Karpas-422 (cell line): ENCODE measurements at places on chromosomes 5 and 9. TPM values are rescaled to one million over a fixed set of nuclear protein-coding genes. Genes with fewer than 3 reads are reported as not detected.

FOXD4 gene
- 0.93 and 2.4 TPM in 2 replicates for total RNA-seq

DNA sequence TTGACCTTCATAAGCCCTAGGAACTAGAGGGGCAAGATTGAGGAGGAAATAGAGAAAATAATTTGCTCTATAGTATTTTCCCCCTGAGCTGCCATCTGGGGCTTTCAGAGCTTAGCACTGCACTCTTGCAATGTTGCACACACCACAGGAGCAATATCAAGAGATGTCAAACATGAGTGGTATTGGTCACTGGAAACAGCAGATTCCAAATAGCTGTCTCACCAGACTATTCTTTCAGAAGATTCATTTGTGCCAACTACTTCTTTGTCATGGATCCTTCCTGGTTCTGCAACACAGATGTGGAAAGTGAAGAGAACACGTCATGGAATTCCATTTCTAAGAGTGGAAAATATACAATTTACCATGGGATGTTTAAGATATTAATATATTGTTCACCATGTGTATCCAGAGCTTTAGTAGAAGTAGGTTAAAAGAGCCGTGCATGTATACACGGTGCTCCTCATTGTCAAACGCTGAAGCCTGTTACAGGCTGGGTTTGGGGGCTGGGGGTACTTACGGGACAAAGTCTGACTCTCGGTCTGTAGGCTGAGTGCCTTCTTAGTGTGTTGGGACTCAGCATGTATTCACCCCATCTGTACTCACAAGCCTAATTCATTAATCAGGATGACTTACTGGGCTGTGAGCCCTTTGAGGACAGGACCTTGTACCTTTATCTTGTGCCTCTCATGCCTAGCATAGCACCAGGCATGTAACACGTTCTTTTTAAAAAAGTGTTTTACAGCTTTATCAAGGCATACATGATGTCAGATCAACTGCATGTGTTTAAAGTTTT is 31.4 kb upstream of the GDNF start:
- peak; percentile 11 for DNase-seq

DNA sequence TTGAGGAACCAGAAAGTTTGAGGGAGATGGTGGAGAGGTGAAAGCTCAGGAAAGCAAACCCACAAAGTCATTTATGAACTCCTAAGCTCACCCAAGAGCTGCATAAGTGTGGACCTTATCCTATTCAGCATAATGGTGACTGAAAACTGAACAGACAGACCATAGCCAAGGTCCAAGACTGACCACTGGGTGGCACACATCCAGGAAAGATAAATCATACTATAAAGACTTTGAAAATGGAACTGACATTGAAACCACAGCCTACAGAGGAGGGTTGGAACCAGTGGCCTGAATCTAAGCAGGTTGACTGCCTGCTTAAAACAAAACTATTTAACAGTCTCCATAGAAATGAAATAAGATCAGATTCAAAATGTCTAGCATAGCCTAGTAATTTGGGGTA is 121.0 kb upstream of the RGS7BP start:
- DNase-seq = peak; percentile 62

- DNase-seq = no peak
These were observed 9.1 kb upstream of the ERMP1 start for GRCh38 chr9:5841771-5842573.

DNA sequence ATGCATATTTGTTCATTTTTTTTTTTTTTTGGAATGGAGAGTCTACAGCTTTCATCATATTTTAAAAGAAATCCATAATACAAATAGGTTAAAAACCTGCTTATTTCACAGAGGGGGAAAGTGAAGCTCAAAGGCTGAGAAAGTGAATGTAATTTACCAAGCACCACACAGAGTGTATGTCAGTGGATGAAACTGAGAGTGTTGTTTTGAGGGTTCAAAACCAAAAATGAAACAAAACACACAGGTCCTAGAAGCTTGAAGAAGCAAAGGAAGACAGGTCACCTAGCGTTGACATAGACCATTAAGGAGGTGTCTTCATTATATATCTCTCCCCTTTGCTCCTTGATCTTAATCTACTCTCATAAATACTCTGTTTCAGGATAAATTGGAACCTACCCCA is 7.5 kb downstream of the NMUR2 start:
- no peak for DNase-seq

DNA sequence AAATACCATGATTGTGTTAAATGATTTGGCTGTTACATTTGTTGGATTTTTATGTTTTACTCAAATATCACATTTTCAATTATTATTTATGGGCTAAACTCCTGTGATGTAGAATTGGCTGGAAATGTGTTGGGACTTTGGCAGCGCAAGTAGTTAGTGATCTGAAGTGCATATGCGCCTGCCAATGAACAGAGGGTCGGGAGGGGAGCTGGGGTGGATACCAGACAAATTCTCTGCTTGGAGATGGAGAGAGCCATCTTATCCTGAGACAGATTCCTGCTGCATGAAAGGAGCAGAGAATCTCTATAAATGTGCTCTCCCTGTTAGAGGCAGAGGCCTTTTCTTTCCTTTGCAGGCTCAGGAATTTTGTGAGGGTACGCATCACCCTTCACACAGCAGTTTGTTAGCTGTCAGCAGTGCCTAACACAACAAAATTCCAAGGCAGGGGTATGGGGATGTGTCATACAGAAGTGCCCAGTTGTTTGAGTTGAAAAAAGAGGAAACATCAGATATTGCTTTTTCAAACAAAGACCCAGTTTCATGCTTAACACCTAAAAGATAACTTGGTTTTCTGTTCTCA is 489.1 kb downstream of the CSNK1G3 start:
- DNase-seq = no peak

- DNase-seq = no peak
These were observed 7.0 kb downstream of the MAMDC4 start for GRCh38 chr9:136858844-136859757.

PCDHA6 gene
- total RNA-seq = not detected in 2 replicates

- DNase-seq = no peak
These were observed 19.5 kb downstream of the TLE1 start for GRCh38 chr9:81669866-81670265.

SET gene
- total RNA-seq = 378 and 638 TPM in 2 replicates

DNA sequence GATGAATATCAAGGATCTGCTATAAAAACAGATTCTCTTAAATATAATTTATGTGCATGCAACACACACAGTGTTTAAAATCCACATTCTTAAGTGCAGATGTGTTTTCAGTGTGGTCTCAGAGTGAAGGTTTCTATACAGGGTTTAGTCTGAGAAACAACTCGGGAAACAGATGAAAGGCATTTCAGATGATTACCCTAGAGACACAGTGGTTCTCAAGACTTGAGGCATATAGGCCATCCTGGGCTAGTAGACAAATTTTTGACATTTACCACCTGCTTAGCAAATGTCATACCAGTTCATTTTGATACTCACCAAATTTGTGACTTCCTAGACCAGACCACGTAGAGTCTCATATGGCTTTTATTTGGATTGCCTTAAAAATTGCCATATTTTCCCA is 216.5 kb downstream of the ARL15 start:
- no peak for DNase-seq

NUTM2G gene
- not detected in 2 replicates for total RNA-seq

- DNase-seq = peak; percentile 72
These were observed 47.1 kb upstream of the CTSL start for GRCh38 chr9:87678650-87679355.

DNA sequence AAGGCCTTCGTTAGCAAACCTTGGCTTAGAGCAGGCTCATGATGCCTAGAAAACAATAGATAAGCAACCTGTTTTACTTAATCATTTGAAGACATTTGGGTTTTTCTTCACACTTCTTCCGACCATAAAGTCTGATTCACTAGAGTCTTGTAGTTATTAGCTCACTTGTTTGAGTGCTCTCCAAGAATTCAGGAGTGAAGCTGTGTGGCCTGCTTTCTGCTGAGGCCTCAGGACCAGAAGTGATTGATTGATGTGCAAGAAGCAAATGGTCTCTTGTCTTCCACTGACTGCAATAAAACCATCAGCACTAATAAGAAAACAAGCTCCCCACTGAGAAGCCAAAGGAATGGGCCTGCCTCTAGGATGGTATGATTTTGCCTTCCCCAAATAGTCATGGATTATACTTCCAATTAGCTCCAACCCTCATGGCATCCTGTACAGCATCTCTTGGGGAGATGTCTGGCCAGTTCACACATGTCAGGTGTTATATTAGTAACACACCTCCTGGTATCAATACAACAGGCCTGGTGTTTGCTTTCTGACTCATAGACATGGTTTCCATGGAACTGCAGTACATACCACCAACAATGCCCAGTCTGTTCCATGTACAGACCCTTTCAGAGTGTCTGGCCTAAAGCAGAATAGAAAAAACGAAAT is 317.6 kb downstream of the CWC27 start:
- no peak for DNase-seq

DAPK1 gene
- not detected in 2 replicates for total RNA-seq

DNA sequence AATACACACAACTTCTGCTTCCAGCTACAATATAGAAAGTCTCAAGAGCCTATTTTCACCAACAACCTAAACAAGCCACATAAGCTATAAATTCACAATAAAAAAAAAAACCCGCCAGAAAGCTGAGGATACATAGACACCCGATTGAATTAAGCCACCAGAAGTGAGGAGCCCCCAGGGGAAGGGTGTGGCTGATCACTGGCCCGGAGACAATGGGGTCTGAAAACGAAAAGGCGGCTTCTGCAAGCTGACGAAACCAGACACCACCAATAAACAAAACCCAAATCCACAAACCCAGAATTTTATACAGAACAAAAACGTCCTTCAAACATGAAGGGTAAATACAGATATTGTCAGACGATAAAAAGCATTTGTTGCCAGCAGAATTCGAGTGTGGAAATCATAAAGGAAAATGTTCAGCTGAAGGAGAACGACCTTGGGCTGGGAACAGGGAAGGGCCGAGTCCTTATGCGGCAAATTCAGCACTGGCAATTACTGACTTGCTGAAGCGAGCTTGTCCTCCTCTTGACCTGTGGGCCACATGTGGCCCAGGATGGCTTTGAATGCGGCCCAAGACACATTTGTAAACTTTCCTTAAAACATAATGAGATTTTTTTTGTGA is 39.6 kb upstream of the CEP72 start:
- DNase-seq = no peak

F2RL2 gene
- not detected in 2 replicates for total RNA-seq

LYRM7 gene
- total RNA-seq = 18.8 and 28.4 TPM in 2 replicates

DNA sequence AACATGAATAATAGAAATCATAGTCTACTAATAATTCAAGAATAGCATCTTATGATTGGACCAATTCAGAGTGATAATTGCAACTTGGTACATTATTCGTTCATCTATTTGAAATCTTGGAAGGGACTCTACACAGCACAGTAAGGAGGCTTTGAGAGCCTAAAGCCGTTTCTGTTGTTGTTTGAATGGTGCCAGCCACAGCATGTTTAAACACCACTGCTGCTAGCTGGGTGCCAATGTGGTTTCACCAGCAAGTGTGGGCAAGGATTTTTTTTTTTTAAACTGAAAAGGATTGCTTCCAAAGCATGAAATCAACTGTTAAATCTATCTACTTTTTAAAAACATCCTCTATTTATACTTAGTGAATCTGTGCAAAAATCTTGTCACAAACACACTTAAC is 253.9 kb upstream of the MAP3K1 start:
- DNase-seq = no peak

NLN gene
- 29.1 and 46.5 TPM in 2 replicates for total RNA-seq

DNA sequence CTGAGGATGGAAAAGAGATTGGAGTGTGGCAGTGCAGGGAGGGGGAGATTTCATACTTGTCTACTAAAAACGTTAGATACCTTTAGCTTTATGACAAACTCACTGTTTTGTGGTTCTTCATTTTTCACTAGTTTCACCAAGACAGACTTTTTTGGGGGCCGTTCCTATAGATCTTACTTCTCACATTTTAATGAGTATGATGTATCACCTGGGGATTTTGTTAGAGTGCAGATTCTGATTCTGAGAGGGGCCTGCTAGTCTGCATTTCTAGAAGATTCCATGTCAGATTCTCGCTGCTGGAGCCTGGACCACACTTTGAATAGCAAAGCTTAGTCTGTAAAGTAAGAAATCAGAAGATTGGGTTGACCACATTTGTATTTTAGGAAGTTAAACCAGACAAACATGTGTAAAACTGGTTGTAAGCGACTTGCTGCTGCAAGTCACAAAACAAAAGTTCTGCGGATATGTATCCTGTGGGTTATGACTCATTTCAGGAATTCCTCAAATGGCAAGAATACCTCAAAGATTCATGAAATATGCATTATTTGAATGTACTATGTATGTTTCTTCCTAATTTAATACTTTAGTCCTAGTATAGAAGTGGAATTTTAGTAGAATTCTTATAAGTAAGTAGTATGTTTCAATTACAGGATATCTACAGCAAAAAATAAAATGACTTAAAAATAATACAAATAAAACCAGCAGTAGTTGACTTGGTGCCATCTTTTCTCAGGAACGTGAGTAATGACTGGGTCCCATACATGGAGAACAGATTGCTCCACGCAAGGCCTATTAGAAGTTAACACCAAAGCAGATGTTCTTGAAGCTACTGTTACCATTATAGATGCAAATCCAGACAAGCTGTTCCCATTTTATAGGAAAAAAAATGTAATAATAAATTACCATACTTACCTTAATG is 27.8 kb downstream of the NFIL3 start:
- DNase-seq = no peak

- DNase-seq = no peak
These were observed 152.2 kb downstream of the NR2F1-AS1 start for GRCh38 chr5:93428868-93429267.

- no peak for DNase-seq
These were observed 97.7 kb upstream of the ANKRD55 start for GRCh38 chr5:56330806-56331205.

DNA sequence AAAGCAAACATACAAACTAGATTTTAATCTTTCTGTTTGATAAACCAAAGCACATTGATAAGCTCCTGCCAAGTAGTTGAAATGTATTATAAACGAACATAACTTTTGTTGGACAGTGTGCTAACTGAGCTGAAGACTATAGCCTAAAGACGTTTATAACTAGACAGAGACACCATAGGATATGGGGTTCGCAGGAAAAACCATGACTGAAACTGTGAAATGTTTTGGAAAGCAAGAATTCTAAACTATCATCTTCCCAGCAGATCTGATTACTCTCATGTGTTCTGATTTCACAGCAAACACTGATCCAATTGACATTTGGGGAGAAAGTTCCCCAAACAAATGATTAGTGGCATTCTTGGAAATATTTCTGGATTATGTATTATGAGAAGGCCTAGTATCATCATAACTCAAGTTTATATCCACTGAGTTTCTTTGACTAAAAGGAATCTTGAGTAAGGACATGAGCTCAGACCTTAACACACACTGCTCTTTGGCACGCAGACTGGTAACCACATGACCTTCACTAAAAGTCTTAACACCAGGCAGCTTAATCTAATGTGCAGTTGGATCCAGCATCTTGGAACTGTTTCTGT is 375.2 kb downstream of the ZNF608 start:
- DNase-seq = no peak
